Hematopoietic multipotent progenitor cell treated with erythropoietin and hydrocortisone succinate and interleukin-3 and kit ligand, for 15 days (in vitro differentiated cells): ENCODE measurements at places on chromosomes 11 and 22.

GRCh38 chr11:81237139-81237538 is 1496.5 kb downstream of the FAM181B start:
- DNase-seq: no peak

- DNase-seq: no peak
These were observed 1.2 kb downstream of the SOX10 start for GRCh38 chr22:37982938-37983859.

DNA sequence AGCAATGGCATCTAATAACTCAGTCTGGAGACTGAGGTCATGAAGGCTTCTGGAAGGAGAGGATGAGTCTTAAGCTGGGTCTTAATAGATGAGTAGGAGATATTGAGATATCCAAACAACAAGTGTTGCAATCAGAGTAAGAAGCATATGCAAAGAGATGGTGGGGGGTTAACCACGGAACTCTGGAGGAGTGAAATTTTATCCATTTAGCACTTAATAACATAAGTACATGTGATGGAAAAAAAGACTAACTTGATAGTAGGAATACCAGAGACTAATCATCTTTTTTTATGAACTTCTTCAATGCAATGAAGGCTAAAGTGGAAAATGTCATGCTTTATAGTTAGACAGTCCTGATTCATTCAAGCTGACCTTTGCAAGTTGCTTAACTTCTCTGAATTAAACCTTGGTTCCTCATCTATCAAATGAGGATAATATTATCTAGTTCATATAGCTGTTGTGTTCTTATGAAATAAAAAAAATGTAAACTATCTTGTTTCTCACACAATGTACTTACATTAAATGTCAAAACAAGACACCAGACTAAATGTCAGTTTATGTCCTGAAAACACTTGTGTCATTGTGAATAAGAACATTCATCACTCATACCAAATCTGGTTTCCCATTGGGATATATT is 403.1 kb upstream of the CCDC90B start:
- no peak for DNase-seq

DNA sequence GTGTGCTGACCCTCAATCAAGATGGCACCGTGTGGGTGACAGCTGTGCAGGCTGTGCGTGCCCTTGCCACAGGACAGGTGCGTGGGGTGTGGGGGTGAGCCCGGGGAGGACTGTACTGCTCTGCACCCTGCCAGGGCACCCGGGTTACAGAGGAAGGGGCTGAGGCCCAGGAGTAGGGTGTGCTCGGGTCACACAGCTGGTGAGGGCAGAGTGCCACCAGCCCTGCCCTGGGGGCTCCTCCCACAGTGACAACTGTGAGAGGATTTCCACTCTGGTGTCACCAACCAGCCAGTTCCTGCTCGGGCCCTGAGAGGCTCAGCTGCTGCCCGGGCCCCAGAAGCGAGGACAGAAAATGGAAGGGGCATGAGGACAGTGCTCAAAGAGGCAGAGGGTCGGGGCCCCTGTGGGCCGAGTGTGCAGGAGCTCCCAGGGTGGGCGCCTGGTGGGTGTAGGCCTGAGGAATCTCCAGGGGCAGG is 20.5 kb downstream of the TRMU start:
- DNase-seq: no peak

- DNase-seq: peak; percentile 36
These were observed 77.0 kb downstream of the ZNF280B start for GRCh38 chr22:22431271-22432220.
